Tibial nerve (tissue), 4 donors: ENCODE measurements at places on chromosomes 2 and 18. TPM values are rescaled to one million over a fixed set of nuclear protein-coding genes. Genes with fewer than 3 reads are reported as not detected.

DNA sequence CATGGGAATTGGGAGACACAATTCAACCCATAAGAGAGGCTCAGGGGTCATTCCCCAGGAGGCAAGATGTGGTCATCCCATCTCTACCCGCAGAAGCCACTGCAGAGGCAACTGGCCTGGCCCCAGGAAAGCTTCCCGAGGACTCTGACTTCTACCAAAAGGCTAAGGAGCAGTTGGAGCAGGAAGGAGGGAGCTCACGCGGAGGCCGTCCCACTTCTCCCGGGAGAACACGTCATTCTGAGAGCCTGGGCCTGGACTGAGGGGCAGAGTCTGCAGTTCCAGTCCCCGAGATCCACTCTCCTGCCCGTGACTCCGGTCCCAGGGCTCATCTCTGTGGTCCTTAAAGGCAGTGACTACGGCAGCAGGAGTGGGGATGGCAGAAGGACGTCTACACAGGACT, 69.0 kb upstream of the TAF1B start:
- DNase-seq = no peak

GRCh38 chr2:175805442-175806124, 196.5 kb downstream of the LNPK start:
- no peak for DNase-seq

DNA sequence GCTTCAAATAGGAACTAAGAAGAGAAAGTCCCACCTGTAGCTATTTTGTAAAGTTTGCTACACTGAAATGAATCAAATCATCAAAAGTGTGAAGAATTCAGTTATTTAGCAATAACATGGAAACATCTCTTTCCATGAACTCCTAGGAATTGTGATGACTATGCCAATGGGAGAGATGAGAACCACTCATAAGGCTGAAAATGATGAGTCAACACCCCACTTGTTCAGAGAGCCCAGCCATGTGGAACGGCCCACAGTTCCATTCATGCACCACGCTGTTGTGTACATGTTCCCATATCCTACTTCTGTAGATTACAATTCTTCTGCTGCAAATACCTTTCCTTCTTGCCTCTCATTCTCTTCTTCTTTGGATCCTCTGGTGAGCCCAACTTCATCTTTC, 645.5 kb upstream of the ID2 start:
- no peak for DNase-seq

- DNase-seq = no peak
Observed at GRCh38 chr2:25333981-25334380, 7.7 kb downstream of the DNMT3A start.

DNA sequence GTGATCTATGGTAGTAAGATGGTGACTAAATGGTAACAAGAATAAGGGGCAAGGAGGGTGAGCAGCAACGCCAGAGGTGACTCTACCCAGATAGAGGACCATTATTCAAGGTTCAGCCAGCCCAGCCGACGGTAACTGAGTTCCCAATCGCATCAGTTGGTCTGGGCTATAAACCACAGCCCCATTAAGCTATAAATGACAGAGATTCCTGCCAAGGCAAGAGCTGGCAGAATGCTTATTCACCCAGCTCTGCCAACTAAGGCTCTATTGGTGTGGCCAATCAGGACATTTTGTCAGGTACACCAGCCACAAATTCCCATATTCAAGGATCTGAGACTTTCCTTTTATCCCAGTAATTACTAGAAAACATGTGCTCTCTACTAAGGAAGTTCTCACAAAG, 3.6 kb downstream of the CHN1 start:
- no peak for DNase-seq

Gene ZNF396
- total RNA-seq = 3.3 TPM

Gene STAT4
- not detected for total RNA-seq

- DNase-seq = no peak
Observed at GRCh38 chr18:36692371-36692770, 136.4 kb downstream of the TPGS2 start.

Gene PROM2
- total RNA-seq = 12.3 TPM

Gene MEX3C
- total RNA-seq = 32.8 TPM

Gene AQP4
- total RNA-seq = 0.30 TPM

Gene ACVR1
- total RNA-seq = 24.7 TPM

Gene PAIP2B
- 5.7 TPM for total RNA-seq

Gene TTN
- 10.8 TPM for total RNA-seq

- no peak for DNase-seq
Observed at GRCh38 chr2:233544200-233544610, 22.4 kb downstream of the USP40 start.
